HCEC 1CT (cell line): ENCODE measurements at places on chromosomes 5 and 9.

- DNase-seq: no peak
Measured at GRCh38 chr5:33425314-33425713, 15.5 kb upstream of the TARS1 start.

DNA sequence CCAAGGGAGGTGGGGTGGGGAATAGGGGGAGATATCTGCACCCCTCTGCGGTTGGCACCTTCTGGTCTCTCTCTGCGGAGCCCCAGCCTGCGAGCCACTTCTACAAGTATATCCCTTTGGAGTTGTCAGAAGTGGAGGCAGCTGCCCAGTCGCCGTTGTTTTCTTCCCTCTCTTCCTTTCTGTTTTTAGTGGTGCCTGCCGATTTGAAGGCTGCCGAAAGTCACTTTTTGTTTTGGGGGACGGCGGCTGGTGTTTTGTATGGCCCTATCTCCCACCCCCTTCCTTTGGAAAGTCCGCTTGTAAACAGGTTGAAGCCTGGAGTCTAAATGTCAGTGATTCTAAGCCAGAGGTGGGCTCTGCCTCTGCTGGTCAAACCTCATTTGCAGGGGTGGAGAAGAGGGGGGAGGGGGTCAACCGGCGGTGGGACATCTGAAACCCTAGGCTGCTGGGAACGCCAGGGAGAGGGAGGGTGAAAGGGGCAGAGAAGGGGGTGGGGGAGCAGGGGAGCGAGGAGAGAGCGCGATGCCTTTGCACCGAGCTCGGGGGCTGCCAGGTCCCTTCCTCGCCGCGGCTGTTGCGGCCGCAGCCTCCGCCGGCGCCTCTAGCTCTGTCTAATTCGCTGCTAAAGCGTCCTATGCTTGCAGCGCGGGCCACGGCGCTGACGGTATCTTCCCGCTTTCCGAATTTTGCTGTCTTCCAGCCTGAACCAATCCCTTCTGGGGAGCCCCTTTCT is at the start of gene FGF10:
FGF10 (minus strand) TSS at position 331 of the 733 bp plus-strand sequence. CDS start 738 bp downstream, outside the sequence.
- no peak for DNase-seq

- peak; percentile 92 for DNase-seq
Measured at GRCh38 chr5:120615967-120616645, 152.0 kb downstream of the PRR16 start.

DNA sequence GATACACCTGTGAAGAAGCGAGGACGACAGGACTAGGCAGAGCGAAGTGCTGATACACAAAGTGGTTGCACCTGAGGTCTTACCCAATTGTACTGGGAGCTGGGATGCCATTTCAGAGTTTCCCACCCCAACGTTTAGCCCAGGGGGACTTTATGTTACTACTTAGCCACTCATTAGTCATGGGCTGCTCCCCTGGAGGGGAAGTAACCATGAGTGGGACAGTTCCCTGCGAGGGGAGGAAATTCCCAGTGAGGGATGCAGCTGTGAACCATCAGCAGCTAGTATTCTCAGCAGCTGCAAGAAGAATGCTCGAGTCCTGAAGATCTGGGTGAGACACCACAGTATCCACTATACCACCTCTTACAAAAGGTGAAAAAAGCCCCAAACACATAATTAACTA is 93.7 kb upstream of the ACTBL2 start:
- DNase-seq: no peak

- no peak for DNase-seq
Measured at GRCh38 chr5:102223542-102224477, 72.3 kb downstream of the SLCO4C1 start.

GRCh38 chr5:77181596-77182304 is 28.7 kb upstream of the PDE8B start:
- DNase-seq: no peak

- peak; percentile 67 for DNase-seq
Measured at GRCh38 chr5:10018201-10019069, 231.3 kb downstream of the ATPSCKMT start.

DNA sequence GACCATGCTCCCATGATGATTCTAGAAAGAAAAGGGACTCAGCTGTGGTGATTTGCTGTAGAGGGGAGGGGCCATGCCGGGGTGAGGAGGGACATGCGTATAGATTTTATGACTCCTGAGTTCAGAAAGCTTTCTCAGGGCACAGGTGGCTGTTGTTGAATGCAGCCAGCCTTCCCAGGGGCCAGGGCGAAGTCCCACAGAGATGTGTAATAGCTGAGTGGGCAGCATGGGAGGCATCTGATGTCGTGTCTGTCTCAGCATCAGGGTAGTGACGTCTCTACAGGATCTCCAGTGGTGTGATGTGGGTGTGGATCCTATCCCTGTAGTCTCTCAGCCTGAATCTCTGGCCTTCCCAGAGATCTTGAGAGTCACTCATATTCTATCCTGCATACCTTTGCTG is 7.8 kb upstream of the BOD1 start:
- DNase-seq: no peak

GRCh38 chr5:56026863-56027300 is 32.1 kb upstream of the IL6ST start:
- DNase-seq: peak; percentile 97

DNA sequence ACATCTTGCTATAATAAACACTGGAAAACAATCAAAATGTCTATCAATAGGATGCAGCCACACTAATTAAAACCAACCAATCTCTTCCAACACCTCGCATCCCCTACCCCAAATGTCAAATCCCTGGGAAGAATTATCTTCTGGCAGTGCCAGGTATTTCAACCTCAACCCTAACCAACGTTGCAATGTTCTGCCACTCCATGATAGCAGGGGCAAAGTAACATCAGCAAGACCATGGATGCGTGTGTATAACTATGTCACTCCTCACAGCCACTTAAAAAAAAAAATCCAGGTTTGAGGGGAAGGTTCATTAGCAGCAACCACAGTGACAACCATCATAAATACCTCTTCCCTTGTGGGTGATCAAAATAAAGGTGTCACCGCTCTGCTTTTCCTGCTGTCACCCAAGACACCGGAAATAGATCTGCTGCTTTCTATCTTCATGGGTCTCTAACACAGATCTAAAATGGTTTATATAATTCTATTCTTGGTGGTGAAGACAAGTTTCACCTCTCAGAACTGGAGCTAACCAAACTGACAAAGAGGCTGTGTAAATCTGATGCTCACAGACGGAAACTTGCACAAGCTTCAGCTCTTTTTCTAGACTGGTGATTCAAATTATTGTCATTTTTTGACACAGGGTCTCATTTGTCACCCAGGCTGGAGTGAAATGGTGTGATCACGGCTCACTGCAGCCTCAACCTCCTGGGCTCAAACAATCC is 9.9 kb downstream of the HSPA9 start:
- no peak for DNase-seq

DNA sequence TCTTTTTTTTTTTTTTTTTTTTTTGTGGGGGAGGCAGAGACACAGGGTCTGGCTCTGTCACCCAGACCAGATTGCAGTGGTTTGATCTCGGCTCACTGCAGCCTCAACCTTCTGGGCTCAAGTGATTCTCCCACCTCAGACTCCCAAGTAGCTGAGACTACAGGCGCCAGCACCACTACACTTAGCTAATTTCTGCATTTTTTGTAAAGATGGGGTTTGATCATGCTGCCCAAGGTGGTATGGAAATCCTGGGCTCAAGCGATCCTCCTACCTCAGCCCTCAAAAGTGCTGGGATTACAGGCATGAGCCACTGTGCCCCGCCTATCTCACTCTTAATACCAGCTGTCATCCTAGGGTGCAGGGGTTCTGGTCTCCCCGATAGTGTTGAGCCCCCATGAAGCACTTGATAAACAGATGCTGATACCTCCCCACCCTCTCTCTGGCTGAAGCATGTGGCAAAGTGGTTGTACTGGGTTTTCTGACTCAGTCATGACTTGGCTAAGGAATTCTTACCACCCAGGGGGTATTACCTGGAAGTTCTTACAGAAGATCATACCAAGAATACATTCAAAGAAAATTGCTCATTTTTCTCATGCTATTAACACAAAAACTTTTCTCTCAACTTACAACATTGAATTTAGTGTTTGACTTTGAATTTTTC is 110.2 kb upstream of the DAPK1 start:
- peak; percentile 60 for DNase-seq

- DNase-seq: no peak
Measured at GRCh38 chr9:3012842-3013241, 168.9 kb upstream of the PUM3 start.
